ENCODE measurements at places on chromosomes 6 and 20. TPM values are rescaled to one million over a fixed set of nuclear protein-coding genes. Genes with fewer than 3 reads are reported as not detected.

IL17F gene
- not detected for total RNA-seq

DNA sequence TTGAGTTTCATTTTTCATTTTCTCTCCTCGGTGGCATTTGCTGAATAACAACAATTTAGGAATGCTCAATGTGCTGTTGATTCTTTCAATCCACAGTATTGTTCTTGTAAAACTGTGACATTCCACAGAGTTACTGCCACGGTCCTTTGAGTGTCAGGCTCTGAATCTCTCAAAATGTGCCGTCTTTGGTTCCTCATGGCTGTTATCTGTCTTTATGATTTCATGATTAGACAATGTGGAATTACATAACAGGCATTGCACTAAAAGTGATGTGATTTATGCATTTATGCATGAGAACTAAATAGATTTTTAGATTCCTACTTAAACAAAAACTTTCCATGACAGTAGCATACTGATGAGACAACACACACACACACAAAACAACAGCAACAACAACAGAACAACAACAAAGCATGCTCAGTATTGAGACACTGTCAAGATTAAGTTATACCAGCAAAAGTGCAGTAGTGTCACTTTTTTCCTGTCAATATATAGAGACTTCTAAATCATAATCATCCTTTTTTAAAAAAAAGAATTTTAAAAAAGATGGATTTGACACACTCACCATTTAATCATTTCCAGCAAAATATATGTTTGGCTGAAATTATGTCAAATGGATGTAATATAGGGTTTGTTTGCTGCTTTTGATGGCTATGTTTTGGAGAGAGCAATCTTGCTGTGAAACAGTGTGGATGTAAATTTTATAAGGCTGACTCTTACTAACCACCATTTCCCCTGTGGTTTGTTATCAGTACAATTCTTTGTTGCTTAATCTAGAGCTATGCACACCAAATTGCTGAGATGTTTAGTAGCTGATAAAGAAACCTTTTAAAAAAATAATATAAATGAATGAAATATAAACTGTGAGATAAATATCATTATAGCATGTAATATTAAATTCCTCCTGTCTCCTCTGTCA is 88.1 kb downstream of the SNAP25 start:
- no peak for DNase-seq

RSPH9 gene
- 0.10 TPM for total RNA-seq

KIAA1755 gene
- total RNA-seq: 0.12 TPM

Measured in GM23338 (cell line).